Activated naive CD4-positive, alpha-beta T cell treated with anti-CD3 and anti-CD28 coated beads, Interleukin-2, amount 50 U/mL, for 72 hours (primary cell): ENCODE measurements at places on chromosomes 11 and 22.

DNA sequence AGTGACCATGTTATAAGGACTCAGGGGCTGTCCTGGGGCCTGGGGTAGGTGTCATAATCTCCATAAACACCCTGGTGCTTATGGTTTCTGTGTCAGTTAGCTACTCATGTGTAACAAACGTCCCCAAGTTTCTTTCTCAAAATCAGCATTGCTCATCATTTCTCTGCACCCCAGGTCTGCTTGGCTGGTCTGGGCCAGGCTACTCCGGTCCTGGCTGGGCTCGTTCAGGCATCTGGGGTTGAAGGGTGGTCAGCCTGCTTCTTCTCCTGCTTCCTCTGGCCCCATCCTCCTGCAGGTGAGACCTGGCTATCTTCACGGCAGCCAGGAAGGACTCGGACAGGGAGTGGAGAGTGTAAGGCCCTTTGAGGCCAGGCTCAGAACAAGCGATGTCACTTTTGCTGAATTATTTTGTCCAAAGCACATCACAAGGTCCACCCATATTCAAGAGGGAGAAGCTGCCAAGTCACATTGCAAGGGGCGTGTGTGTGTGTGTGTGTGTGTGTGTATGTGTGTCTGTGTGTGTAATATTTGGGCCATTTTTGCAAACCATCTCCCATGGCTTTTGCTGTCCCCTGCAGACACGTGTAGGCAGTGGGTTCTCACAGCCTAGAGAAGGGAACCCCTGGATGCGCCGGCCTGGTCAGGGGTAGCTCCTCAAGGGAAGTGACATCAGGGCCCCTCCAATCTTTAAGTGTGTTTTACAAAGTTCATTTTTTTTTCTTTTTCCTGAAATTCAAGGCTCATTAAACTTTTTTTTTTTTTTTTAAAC lies 535.8 kb downstream of the TBC1D22A start:
- DNase-seq = no peak

DNA sequence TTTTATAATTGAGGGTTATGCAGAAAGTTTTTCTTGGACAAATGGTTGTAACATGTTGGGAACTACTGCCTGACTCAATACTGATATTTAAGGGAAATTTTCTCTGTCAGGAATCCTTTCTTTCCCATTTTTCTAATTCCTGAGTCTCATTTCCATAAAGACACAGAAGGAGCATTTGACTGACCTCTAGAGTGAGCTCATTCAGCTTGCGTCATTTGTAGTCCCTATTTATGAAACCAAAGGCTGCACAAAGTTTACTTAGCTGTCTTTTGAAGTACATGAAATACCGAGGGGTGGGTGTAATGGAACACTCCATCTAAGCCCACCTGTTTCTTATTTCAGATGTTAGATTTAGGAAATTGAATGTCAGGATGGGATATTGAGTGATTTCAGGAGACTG lies 359.5 kb upstream of the C11orf87 start:
- DNase-seq = no peak

GRCh38 chr11:5684036-5684645 lies 733 bp downstream of the TRIM5 start:
- DNase-seq = no peak

GRCh38 chr11:73189723-73190556 lies 28.1 kb upstream of the P2RY2 start:
- DNase-seq = peak; percentile 51

DNA sequence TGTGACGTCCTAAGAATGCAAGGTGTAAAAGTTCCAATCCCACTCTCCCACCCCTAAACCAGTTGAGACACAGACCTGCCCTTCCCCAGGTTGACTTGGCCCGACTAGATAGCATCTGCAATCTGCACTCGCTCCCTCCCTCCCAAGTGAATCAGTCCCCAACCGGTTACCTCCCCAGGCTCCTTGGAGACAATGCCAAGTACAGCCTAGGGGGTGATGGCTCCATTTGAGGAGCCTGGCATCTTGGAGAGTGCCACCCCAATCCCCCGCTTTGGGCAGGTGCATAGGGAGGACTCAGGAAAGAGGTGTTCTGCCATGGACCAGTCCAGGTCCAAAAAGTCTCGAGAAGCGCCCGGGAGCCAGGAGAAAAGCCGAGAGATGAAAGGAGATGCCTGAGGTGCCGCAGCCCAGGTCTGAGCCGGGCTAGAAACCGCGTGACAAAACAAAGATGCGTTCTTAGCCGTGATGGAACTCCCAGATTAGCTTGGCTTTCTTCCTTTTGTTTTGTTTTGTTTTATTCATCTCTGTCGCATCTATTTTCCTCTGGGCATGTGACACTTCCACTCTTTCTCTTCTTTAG lies 18.7 kb upstream of the SNX32 start:
- DNase-seq = no peak

DNA sequence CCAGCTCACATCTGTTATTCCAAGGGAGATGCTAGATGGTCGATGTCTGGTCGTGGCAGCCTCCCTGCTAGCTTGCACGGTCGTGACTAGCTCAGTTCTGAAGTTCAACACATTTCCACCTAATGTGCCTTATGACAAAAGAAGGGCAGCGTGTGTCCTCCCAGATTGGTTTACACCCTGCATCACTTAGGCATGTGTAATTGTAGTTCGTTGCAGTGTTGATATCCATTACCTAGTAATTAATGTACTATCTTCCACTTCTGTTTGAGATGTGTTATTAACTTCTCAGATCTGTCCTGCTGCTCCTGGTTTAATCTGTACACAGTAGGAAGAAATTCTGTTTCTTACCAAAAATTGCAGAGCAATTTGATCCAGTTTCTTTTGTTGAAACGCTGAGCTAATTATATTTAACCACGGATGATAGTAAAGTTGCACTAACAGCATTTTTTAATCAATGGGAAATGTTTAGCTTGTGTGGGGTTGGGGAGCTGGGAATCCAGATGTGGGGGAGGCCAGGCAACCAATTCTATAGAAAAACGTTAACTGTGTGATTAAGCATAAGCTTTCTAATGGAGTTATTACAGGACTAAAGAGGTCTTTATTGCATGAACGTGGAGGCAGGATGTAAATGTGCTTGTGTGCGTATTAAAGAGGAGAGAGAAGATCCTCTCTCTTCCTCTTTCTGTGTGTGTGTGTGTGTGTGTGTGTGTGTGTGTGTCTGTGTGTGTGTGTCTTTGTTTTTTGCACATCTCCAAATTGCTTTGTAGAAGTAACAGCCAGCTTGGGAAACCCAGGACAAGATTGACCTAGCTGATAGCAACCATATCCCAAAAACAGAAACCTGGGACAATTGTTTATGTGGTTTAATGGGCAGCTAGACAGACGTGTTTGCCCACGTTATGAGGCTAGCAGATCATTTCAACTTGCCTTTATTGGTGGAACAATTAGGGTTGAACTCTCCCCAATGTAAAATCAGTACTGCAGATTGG lies 145.7 kb upstream of the TTC12 start:
- no peak for DNase-seq
